Suprapubic skin (tissue), 4 donors: ENCODE measurements at places on chromosomes 7 and 10. TPM values are rescaled to one million over a fixed set of nuclear protein-coding genes. Genes with fewer than 3 reads are reported as not detected.

CALML3 gene
- 87.1 TPM for total RNA-seq

GRM8 gene
- not detected for total RNA-seq

SMIM30 gene
- total RNA-seq, result 17.4 TPM

IGFBP1 gene
- total RNA-seq, result not detected

PRSS37 gene
- total RNA-seq, result not detected

ZNF365 gene
- total RNA-seq, result 1.6 TPM

PPP1R17 gene
- not detected for total RNA-seq

CAV1 gene
- total RNA-seq, result 211 TPM

HECW1 gene
- total RNA-seq, result 0.17 TPM

SUN3 gene
- not detected for total RNA-seq

NODAL gene
- not detected for total RNA-seq

GRCh38 chr7:86407291-86407690 is 236.4 kb upstream of the GRM3 start:
- no peak for DNase-seq

DNA sequence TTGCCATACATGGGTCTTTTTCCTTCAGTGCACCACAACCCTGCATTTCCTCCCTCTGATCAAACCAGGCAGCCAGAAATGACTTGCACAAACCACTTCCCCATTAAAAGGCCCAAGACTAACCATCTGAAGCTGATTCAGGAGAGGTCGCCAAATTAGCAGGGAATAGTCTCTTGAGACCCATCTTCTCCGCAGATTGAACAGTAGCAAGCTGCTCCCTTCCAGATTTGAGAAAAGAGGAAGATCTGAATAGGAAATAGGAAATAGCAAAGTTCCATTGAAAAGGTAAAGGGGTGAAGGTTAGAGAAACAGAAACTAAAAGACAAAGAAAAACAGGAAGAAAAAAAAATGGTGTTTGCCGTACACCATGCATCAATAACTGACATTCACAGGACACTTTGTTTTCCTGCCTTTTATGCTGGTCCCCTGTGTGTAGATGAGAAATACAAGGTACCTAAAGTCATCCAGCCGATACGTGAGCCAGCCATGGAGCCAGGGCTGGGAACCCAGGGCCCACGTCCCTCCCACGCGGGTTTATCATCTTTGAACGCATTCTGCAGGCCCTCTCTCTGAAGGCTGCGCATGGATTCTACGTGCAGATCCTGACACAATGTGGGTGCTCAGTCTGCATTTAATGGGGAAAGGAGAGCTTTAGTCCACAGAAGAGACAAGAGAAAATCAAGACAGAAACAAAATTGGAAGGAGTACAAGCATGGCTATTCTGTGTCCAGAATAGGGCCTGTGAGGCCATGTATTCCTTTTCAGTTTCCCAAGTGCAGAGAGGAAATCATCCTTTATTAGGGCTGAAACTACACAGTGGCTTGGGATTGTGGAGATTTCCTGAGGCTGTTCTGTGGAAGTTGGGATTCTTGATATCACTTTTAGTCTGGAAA is 268.4 kb upstream of the NPVF start:
- DNase-seq, result no peak

GRCh38 chr7:100444311-100445278 is 8.3 kb upstream of the PPP1R35 start:
- DNase-seq, result no peak

GRCh38 chr10:1120801-1121211 is 64.6 kb downstream of the WDR37 start:
- peak; percentile 55 for DNase-seq

- DNase-seq, result no peak
Measured at GRCh38 chr10:70714245-70714644, 41.9 kb downstream of the ADAMTS14 start.

GRCh38 chr7:137169282-137169698 is 174.2 kb downstream of the PTN start:
- DNase-seq, result no peak

- no peak for DNase-seq
Measured at GRCh38 chr10:104084482-104085142, 1.1 kb downstream of the COL17A1 start.

DNA sequence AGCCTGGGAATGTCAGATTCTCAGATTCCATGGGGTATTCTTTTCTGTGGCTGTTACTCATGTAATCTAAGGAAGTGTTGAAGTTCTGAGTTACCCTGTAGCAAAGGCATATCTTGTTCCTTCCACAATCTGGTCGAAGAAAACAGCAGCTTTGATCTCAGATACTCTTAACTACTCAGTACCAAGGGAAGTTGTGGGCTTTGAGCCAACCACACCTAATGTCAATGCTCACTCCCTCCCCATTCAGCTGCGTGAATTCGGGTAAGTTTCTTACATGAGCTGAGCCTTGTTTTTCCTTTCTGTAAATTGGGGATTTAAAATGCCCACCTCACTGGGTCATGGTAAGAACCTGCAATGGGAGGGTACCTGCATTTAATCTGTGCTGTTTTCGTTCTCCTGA is 52.5 kb downstream of the PTPRN2 start:
- DNase-seq, result no peak

DNA sequence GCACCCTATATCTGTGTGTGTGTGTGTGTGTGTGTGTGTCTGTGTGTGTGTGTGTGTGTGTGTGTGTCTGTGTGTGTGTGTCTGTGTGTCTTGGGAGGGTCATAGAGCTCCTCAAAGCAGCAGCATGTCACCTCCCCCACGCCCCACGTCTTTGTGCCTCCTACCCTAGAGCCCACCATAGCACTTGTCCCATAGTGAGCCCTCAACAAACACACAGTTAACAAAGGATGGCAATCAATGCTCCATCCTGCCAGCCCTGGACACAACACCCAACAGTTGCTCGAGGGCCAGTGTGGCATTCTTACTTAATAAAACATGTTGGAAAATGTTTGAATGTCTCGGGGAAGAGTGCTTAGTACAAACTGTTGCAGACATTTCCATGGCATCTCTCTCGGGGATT is 30.5 kb downstream of the C10orf53 start:
- DNase-seq, result peak; percentile 65

GRCh38 chr10:47179291-47179647 is 120.7 kb upstream of the GDF10 start:
- DNase-seq, result no peak

- DNase-seq, result no peak
Measured at GRCh38 chr7:28182071-28182471, 1.5 kb upstream of the JAZF1 start.

- no peak for DNase-seq
Measured at GRCh38 chr7:123397746-123398338, 136.6 kb downstream of the IQUB start.

DNA sequence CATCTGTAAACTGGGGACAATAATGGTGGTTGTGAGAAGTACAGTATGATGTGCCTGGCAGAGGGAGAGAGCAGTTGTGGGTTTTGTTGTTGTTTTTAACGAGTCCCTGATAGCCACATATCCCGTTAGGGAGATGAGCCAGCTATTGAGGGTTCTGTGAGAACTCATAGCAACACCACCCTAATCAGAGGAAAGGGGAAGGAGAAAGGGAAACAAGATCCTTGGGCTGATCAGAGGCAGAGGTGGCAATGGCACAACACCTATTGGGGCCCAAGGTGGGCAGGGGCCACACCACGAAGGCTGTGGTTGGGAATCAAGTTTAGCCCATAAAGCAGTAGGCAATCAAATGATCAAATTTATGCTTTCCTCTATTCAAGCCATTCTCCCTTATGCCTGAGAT is 1.7 kb upstream of the MRPS24 start:
- no peak for DNase-seq

DNA sequence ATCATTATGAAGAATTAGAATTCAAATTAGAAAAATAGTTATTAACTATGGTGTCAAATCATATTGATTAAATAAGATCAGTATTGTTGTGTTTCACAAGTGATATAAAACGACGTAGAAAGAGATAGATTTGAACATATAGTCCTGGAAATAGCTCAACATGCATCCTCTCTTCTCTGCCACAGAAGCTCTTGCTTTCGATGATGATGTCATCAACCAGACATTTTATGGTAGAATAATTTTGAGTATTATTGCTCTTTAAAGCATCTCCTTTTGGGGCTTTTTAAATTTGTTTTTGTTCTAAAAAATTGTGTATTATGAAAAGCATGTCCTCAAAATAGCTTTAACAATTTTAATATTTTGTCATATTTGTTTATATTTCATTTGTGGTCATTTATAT is 95.0 kb downstream of the DGKB start:
- no peak for DNase-seq

DNA sequence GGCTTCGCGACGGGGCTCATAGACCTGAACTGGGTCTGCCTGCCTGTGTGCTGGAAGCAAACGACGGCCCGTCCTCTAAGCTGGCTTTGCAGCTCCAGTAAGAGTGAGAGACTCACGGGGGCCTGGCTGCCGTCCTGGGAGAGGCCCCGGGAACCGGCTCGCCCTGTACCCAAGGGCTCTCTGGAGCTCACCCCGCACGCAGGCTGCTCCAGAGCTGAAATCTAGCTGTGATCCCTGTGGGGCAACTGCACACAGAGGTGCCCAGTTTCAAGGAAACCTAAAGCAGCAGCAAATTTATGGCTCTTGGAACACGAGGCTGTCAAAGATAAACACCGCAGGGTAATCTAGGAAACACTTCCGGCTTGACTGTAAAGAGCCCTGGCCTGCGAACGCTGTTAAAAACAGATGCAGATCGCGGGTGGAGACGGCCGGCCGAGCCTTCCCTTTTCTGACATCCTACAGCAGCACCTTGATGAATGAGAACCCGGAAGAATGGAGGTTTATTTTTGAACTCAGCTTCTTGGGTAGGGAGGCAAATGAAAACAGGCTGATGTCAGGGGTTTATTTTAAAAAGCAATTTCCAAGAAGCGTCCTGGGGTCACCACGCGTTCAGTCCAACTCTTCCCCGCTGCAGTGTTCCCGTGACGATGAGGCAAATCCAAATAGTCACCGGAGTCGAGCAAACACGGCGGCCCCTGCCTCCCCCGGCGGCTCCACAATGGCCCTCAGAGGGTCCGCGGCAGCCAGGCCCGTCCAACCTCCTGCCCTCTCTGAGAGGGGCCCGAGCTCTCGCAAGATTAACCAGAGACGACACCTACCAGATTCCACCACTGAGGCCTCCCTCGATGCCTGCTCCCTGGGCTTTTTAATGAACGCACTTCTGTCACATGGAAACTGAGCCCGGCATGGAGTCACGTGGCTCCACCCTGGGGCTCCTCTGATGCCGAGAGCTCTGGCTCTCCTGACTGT is 29.6 kb downstream of the AMZ1 start:
- DNase-seq, result no peak

GRCh38 chr7:153090764-153091163 is 331.2 kb downstream of the ACTR3B start:
- DNase-seq, result no peak

DNA sequence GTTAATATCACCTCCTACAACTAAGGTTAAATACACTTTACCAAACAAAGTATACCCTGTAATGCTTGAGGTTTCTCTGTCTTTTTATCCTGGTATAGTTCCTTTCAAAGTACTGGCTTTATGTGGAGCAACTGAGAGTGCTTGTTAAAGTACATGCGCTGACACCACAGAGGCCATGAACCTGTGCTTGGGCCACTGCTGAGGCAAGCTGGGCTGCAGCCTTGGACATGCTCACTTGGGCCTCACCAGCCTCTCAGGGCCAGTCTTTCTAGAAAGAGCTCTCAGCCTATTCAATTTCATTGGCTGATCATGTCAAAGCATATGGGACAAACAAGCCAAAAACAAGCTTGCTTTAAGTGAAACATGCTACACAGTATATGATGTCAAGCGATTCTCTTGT is 126.1 kb upstream of the DNAJB12 start:
- no peak for DNase-seq

- DNase-seq, result no peak
Measured at GRCh38 chr7:132317701-132318351, 258.4 kb downstream of the PLXNA4 start.

DNA sequence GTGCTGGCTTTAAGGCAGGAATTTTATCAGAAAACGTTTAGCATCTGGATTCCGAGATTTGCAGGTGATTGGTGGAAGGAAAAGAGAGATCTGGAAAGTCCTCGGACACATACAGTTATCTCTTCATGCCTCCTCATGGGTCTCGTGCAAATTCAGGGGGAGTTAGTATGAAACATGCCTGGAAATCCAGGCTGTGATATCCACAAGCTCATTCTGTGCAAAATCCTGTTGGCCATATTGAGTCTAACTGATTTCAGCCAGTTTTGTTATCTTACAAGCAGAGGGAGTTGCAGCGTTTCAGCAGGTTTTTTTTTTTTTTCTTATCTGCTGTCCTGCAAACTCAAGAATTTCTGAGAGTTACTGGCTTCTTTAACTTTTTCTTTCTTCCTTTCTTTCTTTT is 411.5 kb downstream of the GALNT17 start:
- DNase-seq, result no peak

GRCh38 chr10:45470098-45471012 is 96.3 kb downstream of the ALOX5 start:
- DNase-seq, result no peak

DNA sequence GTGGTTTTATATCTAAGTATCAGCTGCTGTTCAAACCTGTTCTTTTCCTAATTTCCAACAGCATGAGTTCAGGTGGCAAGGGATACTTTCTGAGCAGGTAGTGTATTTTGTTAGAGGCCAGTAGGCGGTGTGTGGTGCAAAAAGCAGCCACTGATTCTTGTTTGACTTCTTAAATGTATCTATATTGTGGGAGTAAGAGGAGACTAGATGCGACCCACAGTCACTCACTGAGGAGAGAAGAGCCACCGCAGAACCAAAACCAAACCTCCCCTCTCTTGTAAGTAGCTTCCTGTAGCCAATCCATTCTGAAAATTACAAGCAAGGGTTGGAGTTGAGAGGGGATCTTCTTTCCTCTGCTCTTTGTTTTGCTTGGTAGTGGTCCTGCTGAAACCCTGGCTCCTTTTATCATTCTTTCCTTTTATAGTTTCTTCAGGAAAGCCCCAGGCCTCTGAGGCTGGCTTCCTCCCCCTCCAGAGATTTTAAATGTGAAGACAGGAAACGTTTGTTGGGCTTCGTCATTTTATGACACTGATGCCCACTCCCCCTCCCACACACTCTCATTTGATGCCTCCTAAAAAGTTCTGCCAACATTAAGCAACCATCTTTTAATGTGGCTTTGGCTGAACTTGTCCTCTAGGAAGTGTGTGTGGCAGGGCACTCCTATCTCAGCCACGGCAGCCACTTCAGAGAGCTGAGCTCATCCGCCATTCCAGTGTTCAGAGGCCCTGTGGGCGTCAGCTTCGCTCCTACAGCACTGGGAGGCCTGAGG is 566.0 kb downstream of the SUGCT start:
- DNase-seq, result no peak
